ENCODE measurements at places on chromosomes 13 and 19. TPM values are rescaled to one million over a fixed set of nuclear protein-coding genes. Genes with fewer than 3 reads are reported as not detected.

DNA sequence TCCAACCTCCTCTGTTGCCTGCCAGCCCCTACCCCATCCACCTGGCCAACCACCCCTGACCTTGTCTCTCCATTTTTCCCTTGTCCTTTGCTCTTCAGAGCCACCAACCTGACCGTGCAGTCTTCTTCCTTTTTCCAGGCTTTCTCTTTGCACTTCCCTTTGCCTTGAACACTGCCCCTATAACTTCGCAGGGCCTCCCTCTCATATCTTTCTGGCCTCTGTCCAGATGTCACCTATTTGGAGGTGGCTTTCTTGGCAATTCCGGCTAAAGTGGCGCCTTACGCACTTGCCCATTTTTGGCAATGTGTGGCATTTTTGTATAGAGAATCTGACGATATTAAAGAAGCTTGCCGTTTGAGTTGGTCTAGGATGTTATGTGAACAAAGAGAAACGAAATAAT, 844 bp downstream of the ZNF543 start:
- no peak for DNase-seq

GRCh38 chr19:10228920-10229319, 2.2 kb downstream of the S1PR2 start:
- DNase-seq, result peak; percentile 42

DNA sequence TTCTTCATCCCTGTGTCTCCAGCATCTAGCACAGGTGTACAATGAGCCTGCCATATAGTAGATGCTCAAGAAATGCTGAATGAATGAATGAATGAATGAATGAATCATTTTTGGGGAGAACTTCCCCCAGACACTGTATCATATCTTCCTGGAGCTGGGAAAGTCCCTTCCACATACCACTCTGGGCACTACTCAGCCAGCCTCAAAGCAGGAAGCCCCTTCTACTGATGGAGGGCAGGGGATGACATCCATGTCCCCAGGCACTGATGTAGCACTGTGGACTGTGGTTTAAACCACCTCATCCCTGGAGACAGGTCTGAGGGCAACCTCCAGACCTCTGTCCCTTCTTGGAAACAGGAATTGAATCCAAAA, 4.8 kb downstream of the GNA15 start:
- no peak for DNase-seq

- DNase-seq, result no peak
Measured at GRCh38 chr19:32823747-32824102, 45.8 kb downstream of the SLC7A9 start.

GRCh38 chr13:51945149-51945548, 66.1 kb downstream of the ATP7B start:
- no peak for DNase-seq

DNA sequence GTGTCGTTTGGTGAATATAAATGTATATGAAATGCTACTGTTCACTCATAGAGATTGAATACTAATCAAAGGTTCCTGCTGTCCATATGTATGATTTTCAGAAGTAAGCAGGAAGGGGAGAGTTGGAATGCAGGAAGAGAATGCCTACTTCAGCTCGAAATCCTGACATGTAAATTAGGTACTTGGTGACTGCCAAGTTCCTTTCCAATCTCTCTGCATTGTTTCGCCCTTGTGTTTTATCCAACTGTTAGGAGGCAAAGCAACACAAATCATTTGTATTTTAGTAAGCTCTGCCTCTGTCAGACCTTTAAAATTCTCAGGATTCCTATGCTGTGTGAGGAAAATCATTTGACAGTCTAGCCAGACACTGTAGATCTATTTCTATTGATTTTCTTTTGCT, 9.0 kb downstream of the STARD13 start:
- DNase-seq, result no peak

DNA sequence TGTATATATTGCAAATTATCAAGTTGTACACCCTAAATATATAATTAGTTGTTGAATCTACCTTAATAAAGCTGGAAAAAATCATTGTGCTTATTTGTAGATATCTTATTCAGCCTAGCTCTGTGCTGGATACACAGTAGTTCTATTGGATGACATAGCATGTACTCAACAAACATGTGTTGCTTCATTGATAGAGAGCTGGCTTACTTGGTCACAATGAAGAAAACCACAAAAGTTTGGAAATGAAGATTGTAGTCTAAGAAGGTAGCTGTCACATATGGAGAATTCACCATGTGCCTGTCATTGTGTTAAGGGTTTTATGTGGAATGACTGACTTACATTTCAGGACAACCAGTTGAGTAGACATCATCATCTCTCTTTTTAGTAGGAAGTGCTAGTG, 278.9 kb downstream of the LMO7 start:
- no peak for DNase-seq

DNA sequence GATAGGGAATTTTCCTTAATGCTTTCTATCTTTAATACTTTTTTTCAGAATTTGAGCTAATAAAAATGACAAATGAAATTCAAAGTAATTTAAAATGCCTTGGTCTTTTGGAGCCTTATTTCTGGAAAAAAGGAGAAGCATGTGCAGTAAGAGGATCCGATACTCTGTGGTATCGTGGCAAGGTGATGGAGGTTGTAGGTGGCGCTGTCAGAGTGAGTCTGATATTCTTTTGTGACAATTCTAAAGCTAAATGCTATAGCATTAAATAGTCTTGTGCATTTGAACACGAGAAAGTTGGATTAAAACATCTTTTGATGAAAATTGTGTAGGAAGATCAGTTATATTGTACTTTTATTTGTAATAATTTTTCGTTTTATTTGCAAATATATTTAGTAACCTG, 95.0 kb downstream of the RNF17 start:
- no peak for DNase-seq

DNA sequence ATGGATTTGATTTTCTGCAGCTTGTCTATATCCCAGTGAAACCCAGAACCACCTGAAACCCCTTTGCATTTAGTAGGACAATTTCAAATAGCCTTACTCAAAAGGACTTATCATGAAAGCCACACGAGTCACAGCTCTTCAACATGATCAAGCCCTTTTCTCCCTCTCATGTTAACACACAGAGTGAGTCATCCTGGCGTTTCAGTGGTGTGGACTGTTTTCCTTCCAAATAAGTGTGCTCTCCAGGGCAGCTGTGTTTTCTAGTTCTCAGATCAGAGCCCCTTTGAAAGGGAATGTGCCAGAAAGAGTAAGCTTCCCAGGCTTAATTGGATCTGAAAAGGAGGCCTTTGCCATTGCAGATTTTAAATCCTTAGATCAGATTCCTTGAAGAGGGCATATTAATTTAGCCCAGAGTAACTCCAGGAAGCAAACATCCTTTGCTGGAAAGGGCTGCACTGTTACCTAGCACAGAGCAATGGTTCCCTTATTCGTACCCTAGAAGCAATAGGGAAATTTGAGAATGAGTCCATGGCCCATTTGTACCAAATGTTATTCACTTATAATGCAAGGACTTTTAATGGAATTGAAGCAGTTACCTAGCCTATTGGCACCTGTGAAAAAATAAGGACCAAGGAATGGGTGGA, 51.3 kb downstream of the ERICH6B start:
- peak; percentile 68 for DNase-seq

- DNase-seq, result peak; percentile 55
Measured at GRCh38 chr13:53167561-53167960, 138.9 kb downstream of the OLFM4 start.

DNA sequence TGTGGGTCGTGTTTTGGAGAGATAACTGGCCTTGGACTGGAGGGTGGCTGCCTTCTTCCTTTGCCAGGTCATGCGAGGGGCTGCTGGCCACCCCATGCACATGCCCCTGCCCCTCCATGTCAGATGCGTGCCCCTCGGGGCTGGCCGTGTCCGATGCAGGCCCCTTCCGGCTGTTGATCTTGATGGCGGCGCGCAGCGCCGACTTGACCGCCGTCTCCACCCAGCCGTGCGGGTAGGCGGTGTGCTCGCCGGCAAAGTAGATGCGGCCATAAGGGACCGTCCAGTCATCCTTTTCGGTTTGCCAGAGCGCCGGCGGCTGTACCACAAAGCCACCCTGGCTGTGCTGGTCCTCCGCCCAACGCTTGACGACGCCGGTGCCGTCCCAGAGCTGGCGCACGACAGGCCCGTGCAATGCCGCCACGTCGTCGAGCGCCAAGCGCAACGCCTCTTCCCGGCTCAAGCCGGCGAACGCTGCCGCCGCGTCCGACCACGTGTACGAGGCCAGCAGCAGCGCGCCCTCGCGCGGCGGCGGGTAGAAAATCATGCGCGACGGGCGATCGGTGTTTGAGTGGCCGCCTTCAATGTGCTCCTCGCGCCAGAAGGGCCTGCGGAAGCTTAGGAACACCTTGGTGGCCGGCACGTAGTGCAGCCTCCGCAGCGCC, 6.9 kb downstream of the IL4I1 start:
- DNase-seq, result peak; percentile 85

GRCh38 chr19:14000691-14001375, 5.3 kb downstream of the RFX1 start:
- DNase-seq, result no peak

DNA sequence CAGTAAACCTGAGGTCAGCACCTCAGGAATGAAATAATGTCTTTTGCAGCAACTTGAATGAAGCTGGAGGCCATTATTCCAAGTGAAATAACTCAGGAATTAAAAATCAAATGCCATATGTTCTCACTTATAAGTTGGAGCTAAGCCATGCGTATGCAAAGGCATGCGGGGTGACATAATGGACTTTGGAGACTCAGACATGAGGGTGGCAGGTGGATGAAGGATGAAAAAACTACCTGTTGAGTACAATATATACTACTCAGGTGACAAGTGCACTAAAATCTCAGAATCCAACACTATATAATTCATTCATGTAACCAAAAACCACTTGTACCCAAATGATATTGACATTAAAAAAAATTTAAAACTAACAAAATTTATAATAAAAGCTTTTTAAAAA, 1416.9 kb downstream of the UQCRFS1 start:
- no peak for DNase-seq

GRCh38 chr13:75832812-75833211, 196.7 kb downstream of the LMO7 start:
- DNase-seq, result no peak

GRCh38 chr19:19653597-19654147, 9.8 kb downstream of the ATP13A1 start:
- DNase-seq, result no peak

GRCh38 chr13:36275190-36276002, 22.2 kb downstream of the CCDC169 start:
- peak; percentile 84 for DNase-seq

DNA sequence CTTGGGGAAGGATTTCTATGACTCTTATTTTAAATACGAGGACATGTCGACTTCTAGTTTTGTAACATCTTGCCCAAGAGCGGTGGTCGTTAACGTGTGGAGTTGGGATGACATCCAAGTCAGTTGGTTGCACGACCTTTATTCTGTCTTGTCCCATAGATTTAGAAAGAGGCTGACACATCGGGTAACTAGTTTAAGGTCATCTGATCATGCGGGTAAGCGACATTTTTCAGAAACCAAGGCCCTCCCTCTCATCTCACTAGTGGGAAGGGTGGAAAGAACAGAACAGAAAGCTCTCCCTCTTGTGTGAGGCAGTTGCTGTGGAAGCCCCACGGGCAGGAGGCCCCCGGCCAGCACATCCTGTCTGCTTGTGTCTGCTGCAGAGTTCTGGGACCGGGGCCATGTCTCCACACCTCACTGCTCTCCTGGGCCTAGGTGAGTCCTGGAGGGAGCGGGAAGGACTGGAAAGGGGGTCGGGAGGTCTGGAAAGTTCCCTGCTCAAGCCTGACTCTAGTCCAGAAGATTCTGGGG, at the start of gene LAIR2:
LAIR2 (plus strand) TSS at position 314 of the 531 bp plus-strand sequence; CDS start at position 402, 88 bp downstream.
- no peak for DNase-seq

- DNase-seq, result peak; percentile 70
Measured at GRCh38 chr13:26442541-26442940, 114.9 kb upstream of the WASF3 start.

DNA sequence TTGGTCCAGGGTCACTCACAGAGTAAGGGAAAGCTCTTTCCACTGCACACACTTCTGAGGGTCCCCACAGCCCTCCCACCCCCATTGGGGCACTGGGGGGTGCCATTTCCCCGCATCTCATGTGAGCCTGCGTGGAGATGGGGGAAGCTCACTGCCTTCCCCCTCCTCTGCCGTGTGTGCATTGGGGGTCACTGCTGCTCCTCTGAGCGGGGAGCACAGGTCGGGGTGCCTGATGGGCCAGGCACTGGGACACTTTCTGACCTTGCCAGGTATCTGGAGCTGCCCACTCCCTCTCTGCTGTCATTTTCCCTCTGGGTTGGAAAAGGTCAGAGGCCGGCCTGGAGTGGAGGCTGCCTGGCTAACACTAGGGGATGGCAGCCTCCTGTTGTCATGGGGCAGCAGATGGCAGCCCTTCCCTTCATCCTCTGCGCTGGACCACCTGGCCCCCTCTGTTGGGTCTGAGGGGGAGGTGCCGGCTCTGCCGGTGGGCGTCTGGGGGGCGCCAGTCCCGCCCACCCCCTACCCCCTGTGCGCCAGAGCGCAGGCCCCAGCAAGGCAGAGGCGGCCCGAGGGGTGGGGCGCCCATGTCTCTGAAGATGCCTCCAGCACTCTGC, 9.1 kb downstream of the SSBP4 start:
- no peak for DNase-seq

DNA sequence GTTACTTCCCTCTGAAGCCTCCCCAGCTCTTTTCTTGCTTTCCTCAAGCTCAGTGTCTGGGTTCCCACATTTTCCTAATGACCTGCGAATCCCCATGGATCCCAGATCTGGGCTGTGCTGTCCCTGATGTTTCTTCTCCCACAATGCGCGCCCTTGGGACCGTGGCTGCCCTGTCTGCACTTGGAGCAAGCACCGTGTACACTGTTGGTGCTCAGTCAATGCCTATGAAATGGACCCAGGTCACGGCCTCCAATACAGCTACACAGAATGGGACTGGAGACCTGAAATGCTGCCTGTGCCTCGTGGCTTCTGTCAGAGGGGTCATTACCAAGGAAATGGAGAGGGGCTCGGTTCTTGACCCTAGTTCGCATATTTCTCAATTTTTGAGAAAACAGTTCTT, 160.1 kb upstream of the SOX1 start:
- no peak for DNase-seq

DNA sequence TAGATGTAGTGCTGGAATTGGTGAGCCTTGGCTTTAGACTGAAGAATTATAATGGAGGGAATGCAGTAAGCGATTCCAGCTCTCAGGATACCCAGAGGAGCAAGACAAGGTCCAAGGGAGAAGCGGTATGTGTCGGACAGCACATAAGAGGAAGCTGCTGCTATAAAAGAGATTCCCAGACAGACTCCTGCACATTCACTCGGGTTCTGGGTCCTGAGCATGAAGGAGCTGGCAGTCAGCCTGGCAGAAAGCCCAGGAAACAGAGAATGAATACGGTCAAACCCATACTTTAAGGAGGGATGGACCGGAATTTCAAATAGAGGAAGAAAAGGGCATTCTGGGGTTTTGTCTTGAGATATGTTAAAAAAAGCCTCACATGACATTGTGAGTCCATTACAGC, 308.3 kb downstream of the DNAJC15 start:
- peak; percentile 60 for DNase-seq

ZNF582 gene
- total RNA-seq, result 3.4 TPM

AKAP11 gene
- 41.1 TPM for total RNA-seq

PTGIR gene
- total RNA-seq, result 4.5 TPM

SIGLEC10 gene
- total RNA-seq, result 2.1 TPM

MEIOSIN gene
- total RNA-seq, result not detected

NDUFA11 gene
- total RNA-seq, result 139 TPM

SIGLECL1 gene
- total RNA-seq, result not detected

PROZ gene
- not detected for total RNA-seq

ACER1 gene
- total RNA-seq, result not detected

IL4I1 gene
- total RNA-seq, result not detected

RGS9BP gene
- total RNA-seq, result 7.1 TPM

SIGLEC8 gene
- not detected for total RNA-seq

RYR1 gene
- total RNA-seq, result 231 TPM

KLF1 gene
- 1.6 TPM for total RNA-seq

LHB gene
- not detected for total RNA-seq

ADGRE1 gene
- total RNA-seq, result 0.21 TPM

NLRP7 gene
- total RNA-seq, result not detected

CD177 gene
- 3.3 TPM for total RNA-seq

NKPD1 gene
- total RNA-seq, result 1.2 TPM

All from tongue (tissue), 3 donors.